ENCODE measurements at places on chromosomes 5 and 9.

DNA sequence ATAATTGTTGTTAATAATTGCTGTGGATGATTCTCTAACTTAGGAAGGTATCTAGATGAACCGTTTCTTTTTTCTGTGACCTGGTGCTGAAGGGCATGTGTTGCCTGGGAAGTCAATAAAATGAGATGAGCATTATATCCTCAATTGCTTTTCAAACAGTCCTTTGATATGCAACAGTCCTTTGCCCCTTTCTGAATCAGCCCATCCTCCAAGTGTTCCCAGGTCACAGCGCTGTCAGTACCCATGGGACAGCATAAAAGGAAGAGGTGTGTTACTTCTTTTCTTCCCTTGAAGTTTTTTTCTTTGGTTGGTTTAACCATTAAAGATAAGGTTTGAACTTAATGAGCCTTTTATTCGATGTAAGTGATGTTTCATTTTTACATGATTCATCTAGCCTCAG, 651.8 kb downstream of the SEMA5A start:
- no peak for DNase-seq

DNA sequence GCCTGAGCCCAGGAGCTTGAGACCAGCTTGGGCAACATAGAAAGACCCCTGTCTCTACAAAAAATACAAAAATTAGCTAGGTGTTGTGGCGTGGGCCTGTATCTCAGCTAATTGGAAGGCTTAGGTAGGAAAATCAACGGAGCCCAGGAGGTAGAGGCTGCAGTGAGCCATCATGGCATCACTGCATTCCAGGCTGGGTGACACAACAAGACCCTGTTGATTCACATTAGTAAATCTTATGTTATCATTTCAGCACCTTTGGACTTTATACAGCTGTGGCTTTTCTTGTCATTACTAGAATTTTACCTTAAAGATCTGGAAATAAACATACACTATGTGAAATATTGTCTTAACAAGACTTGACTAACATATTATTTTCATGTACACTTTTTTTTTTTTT, 185.0 kb downstream of the ZNF608 start:
- no peak for DNase-seq

DNA sequence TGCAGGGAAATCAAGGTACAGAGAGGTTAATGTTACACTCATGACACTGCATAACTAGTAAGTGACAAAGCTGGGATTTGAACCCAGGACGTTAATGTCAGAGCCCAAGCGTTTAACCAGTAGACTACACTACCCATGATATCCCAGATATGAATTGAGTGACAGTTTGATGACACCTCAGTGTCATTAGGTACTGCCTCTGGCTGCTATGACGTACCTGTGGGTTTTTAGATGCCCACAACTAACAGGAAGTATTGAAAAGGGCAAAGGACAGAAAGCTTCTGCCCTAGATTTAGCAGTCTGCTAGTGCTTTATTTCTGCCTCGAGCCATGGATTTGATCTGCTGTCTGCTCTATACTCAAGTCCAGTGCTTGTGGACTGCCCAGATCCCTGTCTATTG, 56.2 kb downstream of the GLRA1 start:
- no peak for DNase-seq

DNA sequence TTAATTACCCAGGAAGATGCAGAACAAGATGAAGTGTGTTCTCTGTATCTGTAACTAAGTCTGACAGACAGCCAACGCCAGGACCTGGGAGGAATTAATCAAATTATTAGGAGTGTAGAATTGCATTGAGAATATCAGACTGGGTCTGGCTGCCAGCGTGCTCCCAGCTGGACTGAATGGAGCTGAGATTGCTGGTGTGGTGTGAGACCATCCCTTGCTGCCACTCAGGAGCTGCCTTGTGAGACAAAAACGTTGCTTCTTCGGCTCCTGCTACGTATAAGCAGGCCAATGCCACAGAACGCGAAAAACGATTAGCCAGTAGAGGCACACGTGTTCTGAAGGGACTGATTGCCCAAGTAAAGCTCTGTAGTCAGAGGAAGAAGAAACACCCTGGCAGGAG, 66.8 kb downstream of the AMBP start:
- no peak for DNase-seq

GRCh38 chr5:34789021-34789531, 49.9 kb upstream of the TTC23L start:
- DNase-seq: no peak

DNA sequence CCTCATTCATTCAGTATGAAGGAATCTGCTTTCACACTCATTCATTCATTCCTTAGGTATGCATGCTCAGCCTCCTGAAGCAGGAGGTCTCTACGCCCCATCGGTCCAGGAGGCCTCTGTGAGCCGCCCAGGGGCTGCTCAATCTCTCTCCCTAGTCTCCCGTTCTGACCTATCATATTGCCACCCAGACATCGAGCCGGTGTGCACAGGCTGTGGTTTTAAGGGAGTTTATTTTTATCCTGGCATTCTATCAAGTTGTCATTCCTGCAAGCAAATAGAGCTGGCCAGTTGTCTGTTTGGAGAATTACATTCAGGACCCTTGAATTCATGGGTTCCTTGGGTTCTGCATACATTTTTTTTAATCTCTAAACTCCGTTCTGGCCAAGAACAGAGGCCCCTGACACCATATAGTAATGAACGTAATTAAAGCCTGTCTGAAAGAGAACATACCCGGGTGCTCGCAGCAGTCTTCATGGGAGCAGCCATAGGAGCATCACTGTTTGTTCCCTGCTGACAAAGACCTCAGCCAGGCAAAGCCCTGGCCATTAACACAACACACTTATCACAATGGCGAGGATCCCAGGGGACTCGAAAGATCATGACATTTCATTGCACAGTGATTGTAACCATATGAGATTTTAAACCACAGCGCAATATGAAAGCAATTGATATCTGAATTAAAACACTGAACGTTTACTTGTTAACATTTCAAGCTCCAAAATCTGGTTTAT, 80.9 kb downstream of the ADAMTS16 start:
- no peak for DNase-seq

GRCh38 chr5:158682631-158683030, 417.1 kb downstream of the EBF1 start:
- DNase-seq: no peak

DNA sequence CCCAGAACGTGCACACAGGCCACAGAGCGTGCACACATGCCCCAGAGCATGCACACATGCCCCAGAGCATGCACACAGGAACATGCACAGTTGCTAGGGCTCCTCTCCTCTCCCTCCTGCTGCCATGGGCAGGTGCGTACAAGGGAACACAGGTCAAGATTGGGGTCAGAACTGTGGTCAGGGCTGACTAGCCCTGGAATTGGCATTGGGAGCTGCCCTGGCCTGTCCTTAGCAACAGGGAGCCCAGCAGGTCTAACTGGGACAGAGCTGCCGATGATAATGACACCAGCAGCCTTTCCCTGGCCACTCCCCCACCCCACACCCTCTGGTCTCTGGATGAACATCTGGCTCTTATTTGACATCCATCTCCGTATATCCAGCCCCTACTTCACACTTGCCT, 8.0 kb downstream of the PCDH1 start:
- DNase-seq: no peak

DNA sequence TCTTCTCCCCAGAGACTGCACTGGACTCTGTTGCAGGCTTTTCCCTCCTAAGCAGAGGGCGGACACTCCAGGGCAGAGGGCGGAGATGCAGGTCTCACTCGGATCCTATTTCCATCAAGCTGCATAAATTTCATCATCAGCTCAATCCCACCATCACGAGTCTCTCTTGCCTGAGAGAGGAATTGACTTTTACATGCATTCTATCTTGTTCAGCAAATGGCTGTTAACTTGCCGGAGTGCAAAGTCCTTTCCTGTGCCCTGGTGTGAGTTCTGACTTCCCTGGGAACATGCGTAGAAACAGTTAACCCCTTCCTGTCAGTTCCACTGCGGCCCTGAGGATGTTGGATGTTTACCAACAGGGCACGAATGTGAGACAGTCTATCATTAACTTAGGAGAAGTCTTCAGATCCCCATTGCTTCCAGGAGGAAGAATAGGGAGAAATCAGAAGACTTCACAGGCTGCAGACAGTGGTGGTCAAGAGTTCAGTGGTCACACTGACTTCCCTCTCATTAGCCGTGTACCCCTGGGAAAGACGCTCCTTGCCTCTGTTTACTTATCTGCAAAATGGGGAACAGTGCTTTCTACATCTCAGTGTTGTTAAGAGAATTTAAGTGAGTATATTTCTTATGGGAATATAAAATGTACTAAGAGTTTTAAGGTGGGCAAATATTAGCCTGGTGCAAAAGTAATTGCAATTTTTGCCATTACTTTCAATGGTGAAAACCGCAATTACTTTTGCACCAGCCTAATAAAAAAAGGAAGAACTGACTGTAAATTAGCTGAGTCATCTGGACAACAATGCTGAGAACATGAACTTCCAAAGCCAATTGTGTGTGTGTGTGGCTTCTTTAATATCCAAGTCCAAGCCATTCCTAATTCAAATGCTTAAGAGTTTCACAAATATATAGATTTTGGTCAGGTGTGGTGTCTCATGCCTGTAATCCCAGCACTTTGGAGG, 248.0 kb downstream of the DRD1 start:
- DNase-seq: no peak

DNA sequence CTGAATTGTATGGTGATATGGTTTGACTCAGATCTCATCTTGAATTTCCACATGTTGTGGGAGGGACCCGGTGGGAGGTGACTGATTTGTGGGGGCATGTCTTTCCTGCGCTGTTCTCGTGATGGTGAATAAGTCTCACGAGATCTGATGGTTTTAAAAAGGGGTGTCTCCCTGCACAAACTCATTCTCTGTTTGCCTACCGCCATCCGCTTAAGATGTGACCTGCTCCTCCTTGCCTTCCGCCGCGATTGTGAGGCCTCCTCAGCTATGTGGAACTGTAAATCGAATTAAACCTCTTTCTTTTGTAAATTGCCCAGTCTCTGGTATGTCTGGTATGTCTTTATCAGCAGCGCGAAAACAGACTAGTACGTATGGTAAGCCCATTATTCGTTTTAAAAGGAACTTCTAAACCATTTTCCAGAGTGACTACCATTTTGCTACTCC, 48.7 kb downstream of the SLC36A1 start:
- no peak for DNase-seq

- DNase-seq: no peak
Observed at GRCh38 chr5:146101646-146102045, 3.7 kb downstream of the PLAC8L1 start.

GRCh38 chr5:132102101-132102701, 28.6 kb downstream of the CSF2 start:
- peak; percentile 58 for DNase-seq

GRCh38 chr5:29389993-29390392, 1803.5 kb upstream of the CDH6 start:
- DNase-seq: no peak

GRCh38 chr9:87107072-87107471, 159.8 kb upstream of the GAS1 start:
- DNase-seq: no peak

DNA sequence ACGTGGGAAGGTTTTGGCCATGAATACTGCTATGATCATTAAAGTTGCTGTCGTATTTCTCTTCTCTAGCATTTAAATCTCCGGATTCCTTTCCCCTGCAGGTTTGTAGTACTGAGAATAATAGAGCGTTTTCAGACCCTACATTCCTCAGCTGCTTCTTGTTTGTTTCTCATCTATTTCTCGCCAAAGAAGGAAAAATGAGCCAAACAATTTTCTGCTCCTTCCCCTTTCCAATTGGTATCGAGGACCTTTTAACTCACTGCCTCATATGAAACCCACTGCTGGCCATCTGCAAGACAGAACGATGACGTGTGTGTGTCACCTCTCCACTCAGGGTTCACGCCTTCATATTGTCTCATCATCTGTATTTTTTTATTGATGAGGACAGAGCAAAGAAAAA, 689.4 kb upstream of the WWC1 start:
- no peak for DNase-seq

DNA sequence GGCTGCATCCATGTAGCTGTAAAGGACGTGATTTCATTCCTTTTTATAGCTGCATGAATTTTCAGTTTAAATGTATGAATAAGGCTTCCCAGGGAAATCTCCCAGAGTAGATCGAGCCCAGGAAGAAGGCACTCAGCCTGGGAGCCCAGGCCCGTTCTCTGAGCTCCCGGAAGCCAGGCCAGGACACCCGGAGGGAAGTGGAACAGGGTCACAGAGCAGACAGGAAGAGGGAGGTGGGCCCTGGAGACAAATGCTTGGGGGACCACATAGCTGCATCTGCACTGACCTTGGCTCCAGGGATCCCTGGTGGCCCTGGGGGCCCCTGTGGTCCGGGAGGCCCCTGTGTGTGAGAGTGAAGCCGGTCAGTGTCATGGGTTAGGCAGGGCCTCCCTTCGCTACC, 19.7 kb upstream of the PHYKPL start:
- DNase-seq: no peak

GRCh38 chr5:55231029-55231918, 2.1 kb downstream of the CCNO start:
- no peak for DNase-seq

DNA sequence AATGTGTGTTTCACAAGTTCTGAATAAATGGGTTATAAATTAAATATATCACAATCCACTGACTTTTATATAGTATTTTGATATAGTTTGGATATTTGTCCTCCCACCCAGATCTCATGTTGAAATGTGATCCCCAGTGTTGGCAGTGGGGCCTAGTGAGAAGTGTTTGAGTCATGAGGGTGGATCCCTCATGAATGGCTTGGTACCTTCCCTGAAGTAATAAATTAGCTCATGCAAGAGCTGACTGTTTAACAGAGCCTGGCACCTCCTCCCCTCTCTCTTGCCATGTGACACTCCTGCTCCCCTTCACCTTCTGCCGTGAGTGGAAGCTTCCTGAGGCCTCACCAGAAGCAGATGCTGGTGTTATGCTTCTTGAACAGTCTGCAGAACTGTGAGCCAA, 127.9 kb upstream of the PALM2AKAP2 start:
- DNase-seq: no peak

DNA sequence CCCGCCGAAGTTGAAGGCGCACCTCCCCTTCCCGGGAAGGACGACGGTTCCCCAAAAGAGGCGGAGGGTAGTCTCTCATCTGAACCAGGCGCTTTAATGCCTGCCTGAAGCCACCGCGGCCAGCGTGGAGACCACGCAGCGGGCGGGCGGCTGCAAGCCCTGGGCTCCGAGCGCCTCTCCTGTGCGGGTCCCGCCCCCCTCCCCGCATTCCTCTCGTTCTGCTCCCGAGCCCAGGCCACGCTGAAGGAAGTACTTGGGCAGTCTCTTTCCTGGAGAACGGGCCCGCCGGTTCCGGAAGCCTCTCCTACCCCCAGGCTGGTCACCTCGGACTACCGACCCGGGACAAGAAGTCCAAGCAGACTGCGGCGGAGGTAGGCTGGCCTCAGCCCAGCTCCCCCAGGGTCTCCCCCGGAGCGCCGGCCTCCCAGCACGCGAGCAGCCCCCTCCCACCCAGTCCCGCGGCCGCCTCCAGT, 571 bp downstream of the PPIC start:
- no peak for DNase-seq

DNA sequence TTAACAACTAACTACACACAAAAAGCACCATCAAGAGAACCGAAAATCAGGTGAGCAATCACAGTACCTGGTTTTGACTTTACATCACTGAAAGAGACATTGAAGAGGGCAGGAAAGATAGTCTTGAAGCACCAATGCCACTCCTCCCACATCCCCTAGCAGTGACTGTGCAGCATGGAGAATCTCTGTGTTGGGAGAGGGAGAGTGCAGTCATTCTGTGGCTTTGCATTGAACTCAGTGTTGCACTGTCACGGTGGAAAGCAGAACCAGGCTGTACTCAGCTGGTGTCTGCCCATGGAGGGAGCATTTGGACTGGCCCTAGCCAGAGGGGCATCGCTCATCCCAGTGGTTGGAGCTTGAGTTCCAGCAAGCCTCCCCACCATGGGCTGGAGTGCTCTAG, 40.4 kb downstream of the C5 start:
- peak; percentile 42 for DNase-seq
